Activated naive CD4-positive, alpha-beta T cell treated with anti-CD3 and anti-CD28 coated beads for 36 hours (primary cell): ENCODE measurements at places on chromosomes 11 and 22. TPM values are rescaled to one million over a fixed set of nuclear protein-coding genes. Genes with fewer than 3 reads are reported as not detected.

Gene ANKK1
- total RNA-seq, result not detected

Gene OR51G2
- not detected for total RNA-seq

Gene DGCR8
- 29.8 TPM for total RNA-seq

Gene OR52E2
- total RNA-seq, result not detected

Gene KRTAP5-8
- total RNA-seq, result not detected

Gene KCNJ11
- 1.0 TPM for total RNA-seq

Gene GSTT2B
- not detected for total RNA-seq

GRCh38 chr22:23498811-23499798 is 81.0 kb downstream of the IGLL1 start:
- DNase-seq, result no peak

DNA sequence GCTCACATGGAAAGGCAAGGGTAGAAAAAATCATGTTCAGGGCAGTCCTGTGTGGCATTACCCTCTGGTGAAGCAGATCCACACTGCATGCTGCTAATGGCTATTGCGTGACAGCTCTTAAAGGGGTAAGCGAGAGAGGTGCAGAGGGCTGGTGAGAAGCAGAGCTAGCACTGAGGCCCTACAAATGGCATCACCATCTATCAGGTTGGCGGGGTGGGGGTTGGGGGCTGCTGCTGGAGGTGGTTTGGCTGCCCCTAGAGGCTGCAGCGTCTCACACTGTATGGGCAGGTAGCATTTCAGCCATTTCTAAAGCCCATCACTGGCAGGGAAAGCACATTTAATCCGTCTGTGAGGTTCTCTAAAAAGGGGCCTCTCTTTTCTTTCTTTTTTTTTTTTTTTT is 16.9 kb upstream of the TMA7B start:
- peak; percentile 80 for DNase-seq

DNA sequence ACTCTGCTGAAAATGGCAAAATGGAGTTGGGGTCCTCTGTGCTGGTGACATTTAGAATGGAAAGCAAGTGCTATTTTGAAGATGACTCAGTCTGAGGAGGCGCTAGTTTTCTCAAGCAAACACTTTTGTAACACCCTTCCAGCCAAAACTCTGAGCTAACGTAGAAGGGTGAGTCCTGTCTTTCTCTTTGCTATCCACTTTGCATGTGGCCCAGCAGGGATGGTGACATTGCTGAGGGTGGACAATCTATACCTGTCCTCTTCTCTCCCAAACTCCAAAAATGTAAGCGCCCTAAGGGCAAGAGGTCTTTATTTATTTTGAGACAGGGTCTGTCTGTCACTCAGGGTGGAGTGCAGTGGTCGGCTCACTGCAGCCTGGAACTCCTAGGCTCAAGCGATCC is 3.6 kb upstream of the KAT5 start:
- DNase-seq, result no peak

DNA sequence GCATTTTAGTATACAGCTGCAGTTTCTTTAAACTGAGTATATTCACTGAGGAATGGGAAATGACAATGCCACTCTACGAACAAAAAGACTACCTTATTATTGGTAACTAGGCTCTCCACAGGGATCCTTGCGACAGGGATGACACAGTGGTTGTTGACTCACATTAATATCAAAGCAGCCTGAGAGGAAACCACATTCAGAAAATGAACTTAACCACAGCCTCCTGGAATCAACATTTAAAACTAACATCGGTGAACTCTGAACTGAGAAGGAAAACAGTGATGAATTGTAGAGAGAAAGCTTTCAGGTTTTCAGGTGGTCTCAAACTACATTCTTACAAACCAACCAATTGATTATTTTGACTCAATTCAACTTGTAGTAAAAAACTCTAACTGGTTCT is 90.3 kb upstream of the MTMR2 start:
- peak; percentile 75 for DNase-seq

- DNase-seq, result no peak
Measured at GRCh38 chr11:44174842-44175241, 79.4 kb downstream of the EXT2 start.

DNA sequence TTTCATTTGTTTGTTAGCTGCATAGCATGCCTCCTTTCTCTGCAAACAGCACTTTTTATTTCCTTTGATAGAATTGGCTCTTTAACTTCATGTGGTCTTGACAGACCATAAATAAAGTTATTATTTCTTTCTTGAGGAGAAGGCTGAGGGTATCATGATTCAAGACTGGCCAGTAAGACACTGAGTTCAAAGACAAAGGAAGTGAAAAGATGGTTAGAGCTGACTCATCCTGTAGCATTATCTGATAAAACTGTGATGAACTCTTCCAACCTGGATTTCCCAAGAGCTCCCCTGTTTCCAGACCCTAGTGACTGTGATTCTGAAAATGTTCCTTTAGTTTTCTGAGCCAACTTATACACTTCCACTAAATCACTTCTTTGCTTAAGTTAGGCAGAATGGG is 179.3 kb upstream of the FAT3 start:
- no peak for DNase-seq

DNA sequence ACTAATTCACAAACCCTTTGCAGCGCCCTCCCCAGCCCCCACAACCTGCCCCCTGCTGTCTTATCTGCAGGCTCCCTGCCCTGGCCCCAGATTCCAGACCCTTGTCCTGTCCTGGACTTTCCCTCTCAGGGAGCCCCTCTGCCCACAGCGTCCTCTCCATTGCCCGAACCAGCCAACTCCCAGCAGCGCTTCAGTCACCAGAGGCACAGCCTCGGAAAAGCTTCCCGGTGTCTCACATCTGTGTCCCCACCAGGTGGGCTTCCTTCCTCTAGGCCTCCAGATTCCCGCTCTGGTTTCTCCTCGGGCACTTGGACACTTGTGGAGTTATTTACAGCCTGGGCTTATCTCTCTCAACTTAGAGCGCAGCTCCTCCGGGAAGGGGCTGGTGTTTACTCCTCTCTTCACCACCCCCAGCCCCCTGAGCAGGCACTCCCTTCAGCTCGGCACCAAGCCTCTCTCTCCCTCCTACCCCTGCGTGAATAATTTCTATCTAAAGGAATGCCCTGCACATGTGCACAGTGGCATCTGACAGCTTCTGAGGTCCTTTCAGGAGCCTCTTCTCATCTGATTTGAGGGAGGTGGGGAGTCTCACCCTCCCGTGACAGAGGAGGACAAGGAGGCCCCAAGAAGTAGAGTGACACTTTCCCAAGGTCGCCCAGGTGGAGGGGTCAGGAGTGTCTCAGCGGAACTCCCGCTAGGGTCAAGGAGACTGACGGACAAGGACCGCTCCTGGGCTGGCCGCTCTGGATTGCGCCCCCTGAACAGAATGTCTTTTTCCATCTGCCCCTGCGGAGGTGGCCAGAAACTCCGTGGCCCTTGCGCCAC is 838 bp downstream of the WNT11 start:
- no peak for DNase-seq

DNA sequence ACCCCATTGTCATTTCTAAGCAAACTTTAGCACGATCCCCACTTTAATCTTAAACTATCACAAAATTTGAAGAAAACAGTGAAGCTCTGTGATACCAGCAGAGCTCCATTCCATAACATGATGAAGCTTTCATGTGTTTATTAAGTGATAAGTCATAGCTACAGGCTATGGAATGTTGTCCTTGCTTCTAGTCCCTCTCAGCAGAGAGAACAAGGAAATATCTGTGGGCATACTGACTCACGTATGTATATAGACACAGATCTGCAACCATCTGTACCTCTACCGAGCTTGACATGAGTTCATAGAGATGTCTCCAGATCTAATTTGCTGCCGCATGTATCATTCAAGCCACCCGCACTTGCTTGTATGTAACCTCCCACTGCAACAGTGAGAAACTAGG is 588.9 kb downstream of the ETS1 start:
- DNase-seq, result no peak

GRCh38 chr11:123473941-123474677 is 44.0 kb downstream of the GRAMD1B start:
- no peak for DNase-seq

DNA sequence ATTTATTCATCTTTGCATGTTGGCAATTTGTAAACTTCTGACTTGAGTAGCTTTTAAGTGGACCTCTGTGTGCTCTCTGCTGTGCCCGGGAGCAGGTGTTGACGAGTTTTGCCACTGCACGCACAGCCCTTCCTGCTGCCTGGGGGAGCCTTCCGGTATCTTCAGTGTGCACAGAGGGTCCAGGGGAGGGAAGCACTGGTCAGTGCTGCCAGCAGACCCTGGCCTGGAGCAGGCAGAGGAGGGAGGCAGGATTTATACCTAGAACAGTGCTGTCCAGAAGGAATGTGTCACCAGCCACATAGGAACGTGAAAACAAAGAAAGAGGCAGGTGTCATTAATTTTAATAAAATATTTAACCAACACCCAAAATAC is 403.6 kb downstream of the TBC1D22A start:
- DNase-seq, result no peak

DNA sequence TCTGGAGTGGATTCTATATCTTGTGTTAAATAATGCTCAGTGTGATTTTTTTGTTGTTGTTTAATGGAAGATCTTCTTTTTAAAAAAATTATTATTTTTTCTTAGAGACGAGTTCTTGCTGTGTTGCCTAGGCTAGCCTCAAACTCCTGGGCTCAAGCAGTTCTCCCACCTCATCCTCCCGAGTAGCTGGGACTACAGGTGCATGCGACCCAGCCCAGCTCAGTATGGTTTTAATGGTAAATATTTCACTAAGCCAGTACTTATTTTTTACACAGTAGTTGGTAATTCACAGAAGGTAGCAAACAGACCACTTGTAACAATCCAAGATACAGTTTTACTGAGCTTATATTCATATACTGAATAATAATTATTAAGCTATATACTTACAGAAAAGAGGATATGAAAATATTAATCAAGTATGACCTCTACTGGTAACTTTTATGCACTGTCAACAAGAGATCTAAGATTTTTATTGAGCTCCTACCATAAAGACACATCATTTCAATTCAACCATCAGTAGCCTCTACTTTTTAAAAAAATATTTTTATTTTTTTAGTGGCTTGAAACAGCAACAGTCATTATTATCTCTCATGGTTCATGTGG is 6.1 kb upstream of the CD59 start:
- DNase-seq, result no peak

DNA sequence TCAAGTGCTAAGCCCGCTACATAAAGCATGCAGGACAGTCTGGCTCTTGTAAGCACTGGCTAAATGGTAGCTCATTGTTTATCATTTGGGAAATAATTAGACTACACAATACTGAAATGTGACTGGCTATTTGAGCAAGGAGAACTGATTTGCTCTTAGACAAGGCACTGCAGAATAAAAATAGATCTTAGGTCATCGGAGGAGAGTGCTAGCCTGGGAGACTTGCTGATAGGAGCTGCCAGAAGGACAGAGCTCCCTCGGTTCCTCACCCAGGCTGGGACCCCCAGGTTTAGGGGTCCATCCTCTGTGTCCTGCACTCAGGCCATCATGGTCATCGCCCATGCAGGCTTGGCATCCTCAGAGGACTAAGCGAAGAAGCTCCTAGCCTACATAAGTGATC is 184.4 kb upstream of the NCAM1 start:
- no peak for DNase-seq

- DNase-seq, result no peak
Measured at GRCh38 chr11:12801976-12802375, 127.8 kb downstream of the TEAD1 start.
